ENCODE measurements at places on chromosomes 16 and 17.

DNA sequence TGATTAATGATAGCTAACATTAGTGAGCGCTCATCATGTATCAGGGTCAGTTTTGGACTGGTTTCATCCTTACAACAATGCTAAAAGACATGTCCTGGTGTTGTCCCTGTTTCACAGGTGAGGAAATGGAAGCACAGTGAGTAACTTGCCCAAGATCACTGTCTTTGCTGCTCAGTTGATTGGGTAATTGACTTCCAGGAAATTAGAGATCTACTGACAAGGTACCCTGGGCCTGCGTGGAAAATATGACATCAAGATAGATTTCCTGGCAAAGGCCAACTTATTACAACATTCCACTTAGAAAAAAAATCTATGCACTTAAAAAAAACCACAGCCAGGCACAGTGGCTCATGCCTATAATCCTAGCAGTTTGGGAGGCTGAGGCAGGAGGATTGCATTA lies 96.3 kb downstream of the CYLD start:
- no peak for DNase-seq

GRCh38 chr17:20825539-20825938 lies 217.3 kb downstream of the USP22 start:
- no peak for DNase-seq

- peak; percentile 34 for DNase-seq
Measured at GRCh38 chr17:50141745-50142110, 8.7 kb downstream of the PPP1R9B start.

DNA sequence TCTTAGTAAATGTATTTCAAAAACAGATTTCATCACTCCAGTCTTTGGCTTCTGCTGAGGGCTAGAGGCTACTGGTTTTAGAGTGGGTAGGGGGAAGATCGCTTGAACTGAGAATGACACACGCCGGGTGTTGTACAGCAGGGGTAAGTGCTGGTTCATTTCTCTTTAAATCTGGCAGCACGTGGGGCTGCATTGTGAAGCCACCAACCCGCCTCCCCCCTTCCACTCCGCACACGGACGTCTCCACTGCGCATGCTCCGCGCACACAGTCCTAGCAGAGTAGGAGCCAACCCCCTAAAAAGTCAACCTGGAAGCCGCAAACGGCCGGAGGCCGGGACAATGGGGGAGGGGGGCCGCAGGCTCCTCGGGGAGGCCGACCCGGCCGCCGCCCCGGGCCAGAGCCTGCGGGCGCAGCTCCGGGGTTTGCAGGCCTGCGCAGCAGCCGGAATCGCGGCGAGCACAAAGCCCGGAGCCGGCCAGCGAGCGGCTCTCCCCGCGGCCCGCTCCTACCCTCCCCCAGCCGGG lies 1.3 kb downstream of the UBE2G1 start:
- peak; percentile 94 for DNase-seq

GRCh38 chr16:11076259-11077018 lies 132.1 kb downstream of the CLEC16A start:
- DNase-seq: peak; percentile 87

- DNase-seq: no peak
Measured at GRCh38 chr16:1845985-1846384, 19.0 kb downstream of the FAHD1 start.

DNA sequence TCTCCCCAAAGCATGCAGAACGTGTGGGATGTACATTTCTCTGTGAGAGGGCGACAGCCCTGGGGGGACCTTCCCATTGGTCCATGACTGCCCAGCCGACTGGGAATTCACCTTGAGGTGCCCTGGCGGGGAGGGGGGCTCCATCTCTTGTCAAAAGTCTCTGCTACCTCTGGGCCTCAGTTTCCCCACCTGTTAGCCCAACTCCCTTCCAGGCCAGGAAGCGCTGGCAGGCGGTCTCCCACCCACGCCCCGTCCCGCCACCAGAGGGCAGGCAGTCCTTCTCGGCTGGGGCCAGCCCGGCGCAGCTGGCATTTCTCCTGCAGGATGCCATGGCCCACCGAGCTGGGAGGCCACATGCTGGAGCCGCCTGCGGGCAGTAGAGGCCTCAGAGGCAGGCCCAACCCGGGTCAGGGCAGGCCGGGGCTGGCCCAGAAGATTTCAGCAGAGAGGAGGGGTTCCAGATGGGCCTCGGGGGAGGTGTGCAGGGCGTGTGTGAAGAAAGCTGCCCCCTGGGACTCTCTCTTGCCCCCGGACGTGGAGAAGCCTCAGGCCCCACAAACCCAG lies 16.6 kb downstream of the CD7 start:
- DNase-seq: peak; percentile 85

DNA sequence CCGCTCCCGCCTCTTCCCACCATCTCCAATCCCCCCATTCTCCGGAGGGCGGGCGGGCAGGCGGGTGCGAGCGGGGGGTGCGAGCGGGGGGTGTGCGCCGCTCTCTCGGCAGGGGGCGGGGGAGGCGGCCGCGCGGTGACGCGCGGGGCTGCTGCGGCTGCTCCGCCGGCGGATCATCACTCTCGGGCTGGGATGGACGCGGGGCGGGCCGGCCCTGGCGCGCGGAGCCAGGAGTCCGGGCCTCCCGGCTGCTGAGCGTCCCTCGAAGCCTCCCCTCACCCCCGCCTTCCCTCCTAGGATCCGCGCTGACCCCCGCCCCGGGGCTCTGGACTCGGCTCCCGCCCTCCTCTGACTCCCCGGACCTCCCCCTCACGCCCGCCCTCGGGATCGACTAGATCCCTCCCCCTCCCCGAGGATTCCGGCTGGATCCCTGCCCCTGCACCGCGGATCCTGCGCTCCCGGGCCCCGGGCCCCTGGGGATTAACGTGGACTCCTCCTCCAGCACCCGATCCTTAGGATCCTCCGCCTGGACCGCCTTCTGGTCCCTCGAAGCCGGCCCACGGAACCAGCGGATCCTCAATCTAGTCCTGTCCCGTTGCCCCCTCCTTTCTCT lies 946 bp upstream of the TMEM256 start:
- DNase-seq: peak; percentile 82

All from activated CD4-positive, alpha-beta T cell treated with anti-CD3 and anti-CD28 coated beads for 36 hours (primary cell).